ENCODE measurements at places on chromosomes 13 and 19. TPM values are rescaled to one million over a fixed set of nuclear protein-coding genes. Genes with fewer than 3 reads are reported as not detected.
A peak's percentile ranks its signal among the peaks of the same experiment; 100 is the strongest.

- no peak for DNase-seq
These were observed 71.8 kb downstream of the CAB39L start for GRCh38 chr13:49371943-49372613.

Gene ANGPTL8
- total RNA-seq, result not detected

DNA sequence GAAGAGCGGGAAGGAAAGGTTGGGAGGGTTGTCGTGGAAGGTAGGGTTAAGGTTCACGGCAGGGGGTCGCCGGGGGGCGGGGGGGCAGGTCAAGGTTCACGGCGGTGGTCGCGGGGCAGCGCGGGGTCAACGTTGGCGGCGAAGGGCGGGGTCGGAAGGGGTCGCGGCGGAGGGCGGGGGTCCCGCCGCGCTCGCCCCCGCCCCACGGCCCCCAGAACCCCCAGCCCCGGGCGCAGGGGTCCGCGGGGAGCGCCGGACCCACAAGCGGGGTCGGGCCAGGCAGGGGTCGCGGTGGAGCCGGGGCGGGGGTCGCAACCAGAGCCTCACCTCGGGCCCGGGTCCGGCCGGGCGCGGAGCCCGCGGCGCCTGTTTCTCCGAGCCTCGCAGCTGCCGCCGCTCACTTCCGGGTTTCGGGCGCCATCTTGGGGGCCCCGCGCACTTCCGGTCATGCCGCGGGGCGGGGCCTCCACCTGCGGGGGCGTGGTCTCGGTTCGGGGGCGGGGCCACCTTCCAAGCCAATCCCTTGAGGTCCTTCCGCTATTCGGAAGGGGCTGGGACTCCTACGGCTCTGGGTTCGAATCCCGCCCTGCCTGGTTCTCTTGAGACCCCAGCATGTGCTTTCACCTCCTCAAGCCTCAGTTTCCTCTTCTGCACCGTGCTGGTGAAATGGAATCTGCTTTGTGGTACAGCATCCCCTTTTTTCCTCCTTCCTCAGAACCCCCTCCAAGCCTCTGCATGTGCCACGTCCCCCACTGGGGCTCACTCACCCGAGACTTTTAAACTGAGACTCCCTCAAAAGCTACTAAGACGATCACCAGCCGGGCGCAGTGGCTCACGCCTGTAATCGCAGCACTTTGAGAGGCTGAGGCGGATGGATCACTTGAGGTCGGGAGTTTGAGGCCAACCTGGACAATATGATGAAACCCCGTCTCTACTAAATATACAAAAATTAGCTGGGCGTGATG lies at the start of gene SBNO2:
TSS of gene SBNO2 (minus strand) at position 424 of the 965 bp plus-strand sequence. CDS start 19,992 bp downstream, outside the sequence.
- peak; percentile 95 for DNase-seq

- no peak for DNase-seq
These were observed 1081.9 kb downstream of the SLITRK1 start for GRCh38 chr13:82800391-82800790.

GRCh38 chr13:74103196-74103595 lies 31.0 kb downstream of the KLF12 start:
- DNase-seq, result no peak

DNA sequence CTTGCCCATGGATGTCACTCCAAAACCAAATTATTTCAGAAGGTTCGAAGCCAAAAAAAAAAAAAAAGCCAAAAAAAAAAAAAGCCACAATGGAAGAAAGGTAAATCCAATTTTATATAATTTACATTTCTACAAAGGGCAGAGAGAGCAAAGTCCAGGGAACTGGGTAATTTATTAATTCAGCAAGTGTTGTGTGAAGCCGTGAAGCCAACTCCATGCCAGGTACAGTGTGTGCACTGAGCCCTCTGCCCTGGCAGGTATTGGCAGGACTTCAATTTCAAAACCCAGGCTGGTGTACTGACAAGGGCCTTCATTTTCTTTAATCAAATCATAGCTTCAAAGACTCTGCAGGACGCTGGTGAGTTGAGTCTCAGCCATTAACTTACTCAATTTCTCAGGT lies 5.5 kb upstream of the RFPL4A start:
- DNase-seq, result no peak

DNA sequence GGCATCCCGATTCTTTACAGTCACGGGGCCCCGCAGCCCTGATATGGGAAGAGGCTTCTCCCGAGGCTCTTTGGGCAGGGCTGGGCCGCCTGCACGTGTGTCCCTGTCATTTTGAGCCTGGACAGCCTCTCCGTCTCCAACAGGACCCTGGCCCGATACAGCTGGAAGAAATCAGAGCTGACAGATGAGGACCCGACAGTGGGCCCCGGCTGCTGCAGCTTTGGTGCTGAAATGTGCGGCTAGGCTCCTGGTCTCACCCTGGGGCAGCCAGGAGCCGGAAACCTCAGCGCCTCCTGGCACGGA lies 3.2 kb downstream of the PIAS4 start:
- no peak for DNase-seq

Gene DIRAS1
- under 0.01 TPM for total RNA-seq

Gene SIGLEC9
- 0.20 TPM for total RNA-seq

DNA sequence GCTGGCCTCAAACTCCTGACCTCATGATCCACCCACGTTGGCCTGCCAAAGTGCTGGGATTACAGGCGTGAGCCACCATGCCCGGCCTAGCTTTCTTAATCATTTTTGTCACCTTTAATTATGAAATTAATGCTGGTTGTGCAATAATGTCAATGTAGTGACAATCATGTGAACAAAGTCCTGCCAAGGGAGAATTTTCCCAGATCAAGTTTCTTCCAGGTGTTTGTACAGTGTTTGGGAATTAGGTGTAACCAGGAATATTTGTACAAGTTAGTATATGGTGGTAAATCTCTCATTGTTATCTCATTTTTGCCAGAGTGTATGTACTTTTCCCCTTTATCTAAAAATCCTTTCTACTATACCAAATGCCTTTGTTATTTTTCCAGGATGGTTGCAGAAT lies 171.1 kb downstream of the UGGT2 start:
- no peak for DNase-seq

DNA sequence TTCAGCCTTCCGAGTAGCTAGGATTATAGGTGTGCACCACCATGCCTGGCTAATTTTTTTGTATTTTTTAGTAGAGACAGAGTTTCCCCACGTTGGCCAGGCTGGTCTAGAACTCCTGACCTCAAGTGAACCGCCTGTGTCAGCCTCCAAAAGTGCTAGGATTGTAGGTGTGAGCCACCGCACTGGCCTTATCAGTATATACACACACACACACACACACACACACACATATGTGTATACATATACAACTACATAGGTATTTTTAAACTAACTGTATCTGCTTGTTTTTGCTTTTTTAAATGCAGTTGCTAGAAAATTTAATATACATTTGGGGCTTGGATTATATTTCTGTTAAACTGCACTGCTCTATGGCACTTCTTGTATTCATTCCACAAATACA lies 3.1 kb downstream of the CARD8 start:
- DNase-seq, result no peak

DNA sequence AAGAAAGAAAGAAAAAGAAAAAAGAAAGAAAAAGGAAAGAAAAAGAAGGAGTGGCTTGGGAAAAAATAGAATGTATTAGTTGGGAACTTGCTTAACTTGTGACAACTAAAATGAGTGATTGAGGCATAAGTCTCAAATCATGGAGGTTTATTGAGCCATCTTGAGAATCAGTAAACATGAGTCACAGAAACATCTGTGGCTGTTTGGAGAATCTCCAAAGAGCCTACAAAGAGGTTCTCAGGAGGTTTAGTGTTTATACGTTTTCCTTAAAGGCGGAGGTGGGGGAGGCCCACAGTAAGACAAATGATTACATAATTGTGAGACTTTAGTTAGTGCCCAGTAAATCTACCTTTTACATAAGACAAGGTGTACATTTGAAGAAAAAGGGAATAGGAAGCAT lies 38.6 kb downstream of the WDR87 start:
- peak; percentile 71 for DNase-seq

DNA sequence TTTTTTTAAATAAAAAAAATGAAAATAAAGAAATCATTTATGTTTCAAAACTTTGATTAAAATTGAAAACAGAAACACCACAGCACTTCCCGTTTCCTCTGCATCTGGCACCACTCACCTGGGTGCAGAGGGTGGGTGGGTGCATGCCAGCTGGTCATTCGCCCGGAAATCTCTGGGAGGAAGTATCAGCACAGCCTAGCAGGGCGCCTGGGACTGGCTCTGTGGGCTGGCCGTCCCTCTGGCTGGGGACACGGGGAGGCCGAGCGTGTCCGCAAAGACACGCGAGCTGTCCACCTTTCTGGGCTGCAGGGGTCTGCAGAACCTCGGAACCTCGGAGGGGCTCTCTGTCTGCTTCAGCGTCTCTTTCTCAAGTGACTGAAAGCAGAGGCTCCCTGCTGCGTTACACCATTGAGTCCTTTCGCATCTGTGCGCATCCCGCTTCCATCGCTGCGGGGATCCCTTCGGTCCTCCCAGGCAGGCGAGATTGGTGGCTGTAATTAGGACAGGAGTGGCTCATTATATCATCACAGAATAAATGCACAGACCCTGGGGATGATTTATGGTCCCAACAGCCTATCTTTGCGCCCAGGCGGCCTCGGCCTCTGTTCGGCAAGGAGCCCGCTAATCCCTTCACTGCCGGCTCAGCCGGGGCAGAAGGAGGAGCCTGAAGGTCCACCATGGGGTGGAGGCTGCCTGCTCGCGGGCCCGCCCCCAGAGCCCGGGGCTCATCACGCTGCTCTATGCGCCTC lies 17.2 kb downstream of the CRTC1 start:
- peak; percentile 39 for DNase-seq

DNA sequence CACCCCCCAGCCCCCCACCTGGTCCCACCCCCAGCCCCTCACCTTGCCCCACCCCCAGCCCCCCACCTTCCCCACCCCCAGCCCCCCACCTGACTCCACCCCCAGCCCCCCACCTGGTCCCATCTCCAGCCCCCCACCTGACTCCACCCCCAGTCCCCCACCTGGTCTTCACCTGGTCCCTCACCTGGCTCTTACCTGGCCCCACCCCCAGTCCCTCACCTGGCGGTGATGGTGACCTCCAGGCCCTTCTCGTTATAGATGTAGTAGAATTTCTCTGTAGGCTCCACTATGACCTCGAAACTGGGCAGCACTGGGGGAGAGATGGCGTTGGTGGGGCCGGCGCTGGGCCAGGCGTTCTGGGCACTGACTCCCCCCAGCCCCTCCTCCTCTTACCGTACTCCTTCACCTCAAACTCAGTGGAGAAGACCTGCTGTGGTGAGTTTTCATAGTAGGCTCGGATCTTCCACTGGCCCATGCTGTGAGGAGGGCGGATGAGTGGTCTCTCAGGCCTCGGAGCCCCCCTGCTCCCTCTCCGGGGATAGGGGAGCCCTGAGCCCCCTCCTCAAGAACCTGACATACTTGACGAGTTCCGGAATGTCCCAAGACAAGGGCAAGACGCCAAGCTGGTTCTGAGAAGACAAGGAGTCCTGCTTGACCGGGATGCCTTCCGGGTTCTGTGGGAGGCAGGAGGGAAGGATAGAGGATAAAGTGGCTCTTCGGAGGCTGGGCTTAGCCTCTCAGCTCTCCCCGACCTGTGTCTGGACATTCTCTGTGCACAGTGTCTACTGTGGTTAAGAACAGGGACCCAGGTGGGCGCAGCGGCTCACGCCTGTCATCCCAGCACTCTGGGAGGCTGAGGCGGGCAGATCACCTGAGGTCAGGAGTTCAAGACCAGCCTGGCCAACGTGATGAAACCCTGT lies 6.4 kb downstream of the C3 start:
- no peak for DNase-seq

Gene ZNF723
- total RNA-seq, result not detected

GRCh38 chr13:110479215-110479545 lies 82.3 kb downstream of the RAB20 start:
- DNase-seq, result no peak

Gene BLOC1S3
- total RNA-seq, result 2.0 TPM

DNA sequence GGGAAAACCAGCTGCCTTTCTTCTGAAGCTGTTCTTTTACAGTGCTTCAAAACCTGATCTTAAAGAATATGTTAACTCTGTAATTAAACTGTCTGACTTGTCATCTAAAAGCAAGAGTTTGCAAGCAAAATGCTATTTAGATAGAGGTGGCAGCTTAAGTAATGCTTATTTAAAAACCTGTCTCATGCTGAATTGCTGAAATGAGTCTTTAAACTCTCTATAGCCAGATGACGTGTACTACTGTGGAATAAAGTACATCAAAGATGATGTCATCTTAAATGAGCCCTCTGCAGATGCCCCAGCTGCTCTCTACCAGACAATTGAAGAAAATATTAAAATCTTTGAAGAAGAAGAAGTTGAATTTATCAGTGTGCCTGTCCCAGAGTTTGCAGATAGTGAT lies 22.9 kb downstream of the ITM2B start:
- no peak for DNase-seq

Gene MEDAG
- 27.2 TPM for total RNA-seq

DNA sequence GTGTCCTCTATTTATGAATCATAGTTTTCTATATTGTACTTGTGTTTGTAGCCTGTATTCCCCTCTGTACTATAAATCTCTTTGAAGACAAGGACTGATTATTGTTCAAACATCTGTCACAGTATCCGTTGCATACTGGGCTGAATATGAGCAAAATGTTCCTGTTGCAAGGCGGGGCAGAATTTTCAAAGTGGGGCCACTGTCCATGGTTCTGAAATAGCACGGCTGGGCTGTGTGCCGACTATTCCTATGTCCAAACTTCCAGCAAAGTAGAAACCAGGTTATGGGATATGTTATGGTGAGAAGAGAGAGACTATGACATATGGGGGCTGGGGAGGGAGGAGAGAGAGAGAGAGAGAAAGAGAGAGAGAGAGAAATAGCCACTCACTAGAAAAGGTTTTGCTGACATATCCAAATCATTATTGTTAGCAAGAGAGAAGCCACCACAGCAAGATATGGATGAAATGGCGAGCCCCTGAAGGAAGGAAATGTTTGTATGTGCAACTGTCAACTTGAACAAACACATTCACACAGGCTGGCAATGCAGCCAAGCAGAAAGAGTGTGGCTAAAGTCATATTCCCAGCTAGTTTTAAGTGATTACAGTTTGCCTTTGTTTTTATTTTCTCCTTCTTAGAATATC lies 107.0 kb upstream of the GPR12 start:
- peak; percentile 53 for DNase-seq

Gene ZNF565
- 2.0 TPM for total RNA-seq

DNA sequence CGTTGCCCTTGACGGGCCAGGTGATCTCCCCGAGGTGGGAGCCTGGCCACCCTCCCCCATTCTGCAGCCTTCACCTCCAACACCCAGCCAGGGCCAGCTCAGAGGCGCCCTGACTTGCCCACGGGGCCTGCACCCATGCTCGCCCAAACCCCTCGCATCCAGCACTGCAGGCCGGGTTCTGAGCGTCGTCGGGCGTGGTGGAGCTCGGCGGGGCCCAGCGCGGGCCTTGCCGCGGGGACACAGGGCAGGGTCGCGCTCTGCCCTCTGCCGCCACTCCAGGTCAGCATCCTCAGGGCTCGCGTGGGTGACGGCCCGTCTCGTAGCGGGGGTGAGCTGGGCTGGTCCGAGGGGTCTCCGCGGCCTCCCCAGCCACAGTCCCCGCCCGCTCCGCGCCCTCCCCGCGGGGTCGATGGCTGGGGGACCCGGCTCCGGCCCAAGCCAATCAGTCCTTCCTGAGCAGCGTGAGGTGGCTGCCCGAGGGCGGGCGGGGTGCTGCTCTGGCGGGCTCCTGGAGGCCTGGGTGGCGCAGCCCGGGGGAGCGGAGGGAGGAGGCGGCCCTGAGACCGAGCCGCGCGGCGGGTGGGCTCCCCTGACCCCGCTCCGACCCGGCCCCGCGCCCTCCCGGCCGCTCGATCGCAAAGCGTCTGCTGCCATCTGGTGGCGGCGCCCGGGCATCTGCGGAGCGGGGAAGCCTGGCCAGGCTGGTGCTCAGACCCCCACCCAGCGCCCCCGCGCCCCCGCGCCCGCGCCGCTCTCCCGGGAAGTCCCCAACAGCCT lies 61.4 kb downstream of the CCNE1 start:
- DNase-seq, result peak; percentile 51

- DNase-seq, result peak; percentile 51
These were observed 222.4 kb downstream of the NBEA start for GRCh38 chr13:35164324-35164932.
